SW 1271 (cell line): ENCODE measurements at places on chromosomes 2 and 18.

DNA sequence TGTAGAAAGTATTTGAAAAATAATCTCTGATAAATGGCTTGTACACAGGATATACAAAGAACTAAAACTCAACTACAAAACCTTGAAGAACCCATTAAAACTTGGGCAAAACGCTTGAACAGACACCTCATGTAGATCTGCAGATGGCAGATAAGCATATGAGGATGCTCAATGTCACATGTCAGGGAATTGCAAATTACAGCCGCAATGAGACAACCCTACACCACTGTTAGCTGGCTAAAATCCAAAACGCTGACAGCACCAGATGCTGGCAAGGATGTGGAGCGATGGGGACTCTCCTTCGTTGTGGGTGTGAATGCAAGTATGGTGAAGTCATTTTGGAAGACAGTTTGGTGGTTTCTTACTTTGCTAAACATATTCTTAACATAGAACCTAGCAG is 53.7 kb downstream of the SNTG2 start:
- no peak for DNase-seq

- DNase-seq: no peak
Measured at GRCh38 chr2:113219889-113220641, 46.3 kb downstream of the PSD4 start.

DNA sequence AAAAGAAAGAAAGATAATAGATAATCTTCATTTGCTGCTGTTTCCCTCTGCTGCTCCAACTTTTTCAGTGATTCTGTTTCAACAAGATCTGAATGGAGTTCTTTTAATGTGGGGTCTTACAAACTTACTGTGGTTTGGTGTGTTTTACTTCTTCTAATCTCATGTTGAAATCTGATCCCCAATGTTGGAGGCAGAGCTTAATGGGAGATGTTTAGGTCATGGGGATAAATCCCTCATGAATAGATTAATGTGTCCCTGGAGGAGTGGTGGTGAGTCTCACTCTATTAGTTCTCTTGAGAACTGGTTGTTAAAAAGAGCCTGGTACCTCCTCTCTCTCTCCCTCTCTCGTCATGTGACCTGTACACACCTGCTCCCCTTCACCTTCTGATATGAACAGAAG is 442.4 kb downstream of the EPHA4 start:
- DNase-seq: no peak

GRCh38 chr2:85843543-85843942 is 45.2 kb downstream of the ST3GAL5 start:
- DNase-seq: no peak

DNA sequence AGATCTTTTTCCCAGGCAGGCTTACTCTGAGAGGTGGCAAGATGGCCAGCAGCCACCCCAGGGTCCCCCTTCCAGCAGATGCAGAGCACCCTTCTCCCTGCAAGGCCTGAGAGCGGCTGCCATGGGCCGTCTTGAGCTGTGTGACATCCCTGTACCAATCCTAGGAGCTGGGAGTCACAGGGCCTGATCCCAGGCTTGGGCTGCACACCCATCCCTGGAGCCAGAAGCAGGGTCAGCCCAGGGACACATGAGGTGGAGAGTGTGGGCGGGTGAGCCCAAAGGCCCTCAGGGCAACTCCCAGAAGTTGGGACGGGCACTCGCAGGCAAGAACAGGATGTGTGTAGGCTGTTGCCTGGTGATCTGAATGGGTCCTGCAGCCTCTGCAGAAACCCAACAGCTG is 40.5 kb downstream of the CROCC2 start:
- DNase-seq: no peak

GRCh38 chr2:227237786-227238185 is 73.4 kb downstream of the COL4A3 start:
- DNase-seq: no peak
